ENCODE measurements at places on chromosomes 12 and 14.

- no peak for DNase-seq
Measured at GRCh38 chr14:59018460-59018859, 170.0 kb upstream of the DAAM1 start.

- no peak for DNase-seq
Measured at GRCh38 chr12:69610729-69611128, at the start of gene LRRC10. LRRC10 (minus strand) TSS chr12:69610907; CDS start chr12:69610838, 69 bp downstream.

GRCh38 chr12:81944886-81945285, 185.7 kb upstream of the PPFIA2 start:
- no peak for DNase-seq

DNA sequence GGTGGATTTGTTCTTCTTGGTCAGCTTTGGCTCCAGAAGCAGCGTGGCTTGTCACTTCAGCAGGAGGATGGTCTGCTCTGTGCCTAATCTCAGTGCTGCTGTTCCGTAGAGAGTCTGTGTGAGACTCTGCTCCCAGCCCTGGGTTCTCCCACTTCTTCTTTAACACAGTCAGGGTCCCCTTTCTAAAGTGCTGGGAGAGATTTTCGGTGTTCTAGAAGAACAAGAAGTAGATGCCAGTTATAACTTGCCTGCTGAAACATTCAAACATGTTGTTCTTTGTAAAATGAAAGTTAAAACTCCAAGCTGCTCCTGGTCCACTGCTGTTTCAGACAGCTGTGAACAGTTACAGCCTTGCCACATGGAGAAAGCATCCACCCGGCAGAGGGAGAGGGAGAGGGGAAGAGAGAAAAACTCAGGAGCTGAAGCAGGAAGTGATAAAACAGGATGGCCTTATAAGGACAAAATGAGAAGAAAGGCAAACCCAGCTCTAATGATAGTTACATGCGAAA, 55.2 kb upstream of the CERS5 start:
- no peak for DNase-seq

DNA sequence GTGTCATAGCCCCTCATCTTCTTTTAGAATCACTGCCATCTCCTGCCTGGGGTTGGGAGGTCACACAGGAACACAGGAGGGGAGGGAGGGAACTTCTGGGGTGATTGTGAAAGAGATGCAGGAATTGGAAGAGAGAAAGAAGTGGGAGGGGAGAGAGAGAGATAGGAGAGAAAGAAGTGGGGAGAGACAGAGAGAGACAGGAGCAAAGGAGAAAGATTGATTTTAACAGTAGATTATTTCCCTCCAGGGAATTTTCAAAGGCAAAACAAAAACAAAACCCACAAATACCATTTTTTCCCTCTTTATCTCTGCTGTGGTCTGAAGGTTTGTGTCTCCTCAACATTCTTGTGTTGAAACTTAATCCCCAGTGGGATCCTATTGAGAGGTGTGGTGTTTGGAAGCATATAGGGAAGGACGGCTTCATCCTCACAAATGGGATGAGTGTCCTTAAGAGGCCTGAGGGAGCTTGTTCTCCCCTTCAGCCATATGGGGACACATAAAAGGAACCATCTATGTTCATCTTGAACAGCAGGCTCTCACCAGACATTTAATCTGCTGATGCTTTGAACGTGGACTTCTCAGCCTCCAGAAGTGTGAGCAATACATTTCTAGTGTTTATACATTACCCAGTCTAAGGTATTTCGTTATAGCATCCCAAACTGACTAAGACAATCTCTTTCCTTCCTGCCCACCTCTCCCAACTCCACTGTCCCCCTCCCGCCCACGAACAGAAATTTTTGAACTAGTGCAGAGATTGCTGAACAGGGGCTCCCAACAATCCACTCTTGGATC, 134.9 kb upstream of the MAX start:
- no peak for DNase-seq

DNA sequence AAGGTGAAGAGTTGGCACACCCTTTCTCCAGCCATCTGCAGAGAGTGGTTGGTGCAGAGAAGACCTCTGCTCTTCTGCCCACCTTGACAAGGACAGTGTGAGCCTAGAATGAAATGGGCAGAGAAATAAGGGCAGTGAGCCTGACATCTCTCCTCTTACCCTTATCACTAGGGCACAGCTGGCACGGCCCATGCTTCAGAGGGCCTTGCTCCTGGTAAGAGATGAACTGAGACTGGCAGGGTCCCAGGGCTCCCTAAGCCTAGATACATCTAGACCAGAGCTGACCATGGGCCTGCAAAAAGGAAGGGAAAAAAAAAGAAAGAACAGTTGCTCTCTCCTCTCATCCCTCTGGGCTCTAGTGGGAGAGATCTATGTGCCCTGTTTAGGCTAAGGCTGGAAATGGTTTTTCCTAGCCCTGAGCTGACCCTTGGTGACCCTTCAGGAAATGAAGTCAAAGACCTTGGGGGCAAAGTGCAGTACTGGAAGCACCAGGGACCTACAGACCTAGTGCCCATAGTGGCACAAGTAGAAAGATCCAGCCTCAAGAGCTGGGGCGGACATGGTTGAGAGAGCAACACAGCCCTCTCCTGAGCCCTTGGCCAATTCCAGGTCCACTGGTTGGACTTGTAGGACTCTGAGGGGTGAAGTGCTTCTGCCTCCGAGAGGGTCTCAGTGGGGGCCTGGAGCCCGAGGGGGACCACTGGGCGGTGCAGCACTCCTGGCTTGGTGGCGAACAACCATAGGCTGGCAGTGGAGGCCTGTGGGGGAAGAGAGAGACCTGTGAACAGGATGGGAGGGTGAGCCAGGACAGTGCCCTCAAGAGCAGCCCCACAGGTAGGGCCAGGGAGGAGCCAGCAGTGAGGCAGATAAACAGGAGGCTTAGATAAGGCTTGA, 22.0 kb downstream of the PRPF40B start:
- DNase-seq: no peak

GRCh38 chr12:7395950-7396349, 48.0 kb downstream of the CD163L1 start:
- no peak for DNase-seq

- no peak for DNase-seq
Measured at GRCh38 chr14:65287264-65288131, 125.0 kb upstream of the FUT8 start.

- DNase-seq: no peak
Measured at GRCh38 chr12:90808568-90808967, 146.4 kb downstream of the CCER1 start.

DNA sequence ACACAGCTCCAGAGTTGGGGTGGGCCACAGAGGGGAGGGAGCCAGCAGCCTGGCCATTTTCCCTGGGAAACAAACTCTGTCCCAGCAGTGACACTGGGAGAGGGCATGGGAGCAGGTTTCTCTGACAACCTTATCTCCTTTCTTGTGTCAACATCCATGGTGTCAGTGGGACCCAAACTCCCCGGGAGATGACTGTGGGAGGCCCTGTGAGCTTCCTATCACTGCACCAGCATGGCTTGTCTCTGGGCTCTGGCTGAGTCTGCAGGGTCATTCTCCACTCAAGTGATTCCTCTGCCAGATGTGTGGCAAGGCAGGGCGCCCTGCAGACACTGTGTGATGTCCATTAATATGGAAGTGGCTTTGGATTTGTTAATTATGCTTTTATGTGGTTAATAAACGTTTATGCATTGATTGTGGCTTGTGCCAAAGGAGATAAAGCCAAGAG, 10.1 kb downstream of the LRTM2 start:
- DNase-seq: no peak

DNA sequence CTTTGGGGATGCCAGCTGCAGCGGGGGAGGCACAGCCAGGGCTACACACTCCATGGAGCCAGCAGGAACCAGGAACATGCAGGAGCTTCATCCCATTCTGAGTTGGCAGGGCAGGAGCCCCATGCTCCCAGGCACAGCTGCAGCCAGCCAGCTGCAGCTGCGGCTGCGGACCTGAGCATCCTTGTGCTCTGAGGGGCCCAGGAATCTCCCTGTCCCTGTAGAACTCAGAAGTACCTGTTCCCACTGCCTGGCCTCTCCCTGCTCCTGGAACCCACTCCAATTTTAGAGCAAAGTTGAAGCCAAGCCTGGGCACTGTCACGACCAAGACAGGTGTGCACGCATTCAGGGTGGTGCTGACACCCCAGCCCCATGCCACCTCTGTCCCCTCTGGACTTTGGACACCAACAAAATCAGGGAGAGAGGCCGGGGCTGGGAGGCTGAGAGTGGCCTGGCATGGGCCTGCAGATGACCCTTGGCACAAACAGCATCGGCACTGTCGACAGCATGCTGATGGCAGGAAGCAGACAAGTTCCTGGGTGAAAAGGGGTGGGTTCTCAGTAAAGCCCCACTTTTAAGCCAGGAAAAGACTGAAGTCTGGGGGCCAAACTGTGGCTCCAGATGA, 257.3 kb upstream of the LRFN5 start:
- no peak for DNase-seq

Data from D721Med (cell line).